ENCODE measurements at places on chromosomes 13 and 19.

DNA sequence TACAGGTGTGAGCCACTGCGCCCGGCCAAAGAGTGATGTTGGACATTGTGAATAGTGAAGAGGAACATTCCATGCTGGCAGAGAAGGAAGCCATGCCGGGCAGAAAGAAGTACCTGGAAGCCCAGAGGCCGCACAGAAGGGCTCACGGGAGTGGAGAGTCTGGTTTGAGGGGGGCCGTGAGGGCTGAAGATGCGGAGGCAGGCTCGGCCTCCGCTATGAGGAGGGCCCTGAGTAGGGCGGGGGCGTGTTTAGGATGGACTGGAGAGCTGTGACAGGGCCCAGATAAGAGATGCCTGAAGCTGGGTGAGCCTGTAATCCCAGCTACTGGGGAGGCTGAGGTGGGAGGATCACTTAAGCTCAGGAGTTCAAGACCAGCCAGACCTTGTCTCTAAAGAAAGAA is 1.6 kb downstream of the JOSD2 start:
- no peak for DNase-seq

DNA sequence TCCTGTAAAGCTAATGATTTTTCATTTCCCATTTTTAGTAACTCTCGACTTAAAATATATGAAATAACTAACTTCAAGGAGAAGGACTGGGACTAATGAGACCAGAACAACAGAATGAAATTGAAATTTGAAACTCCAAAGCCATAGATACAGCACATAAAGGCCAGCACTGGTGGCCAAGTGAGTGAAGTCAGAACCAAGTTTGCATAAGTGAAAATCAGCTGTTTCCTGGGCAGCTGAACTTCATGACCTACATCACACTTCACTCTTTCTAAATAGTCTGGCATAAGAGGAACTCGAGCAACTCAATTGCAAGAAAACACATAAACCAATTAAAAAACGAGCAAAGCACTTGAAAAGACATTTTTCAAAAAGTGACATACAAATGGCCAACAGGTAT is 84.5 kb downstream of the DCLK1 start:
- no peak for DNase-seq

GRCh38 chr13:82803341-82803740 is 1078.9 kb downstream of the SLITRK1 start:
- no peak for DNase-seq

DNA sequence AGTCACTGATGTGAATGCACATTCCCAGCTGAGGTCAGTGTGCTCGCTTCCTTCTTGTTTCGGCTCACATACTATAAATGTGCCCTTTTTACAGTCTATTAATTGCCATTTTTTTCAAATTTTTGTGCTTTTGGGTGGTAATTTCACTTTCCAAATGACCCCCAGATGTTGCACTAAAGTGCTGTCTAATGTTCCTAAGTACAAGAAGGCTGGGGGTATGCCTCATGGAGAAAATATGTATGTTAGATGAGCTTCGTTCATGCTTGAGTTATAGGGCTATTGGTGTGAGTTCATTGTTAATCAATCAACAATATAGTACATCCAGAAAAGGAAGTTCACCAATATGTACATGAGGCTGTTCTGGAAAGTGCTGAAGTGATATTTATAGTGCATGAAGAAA is 84.7 kb downstream of the KL start:
- no peak for DNase-seq

- no peak for DNase-seq
Measured at GRCh38 chr13:50444726-50445125, 398.8 kb downstream of the DLEU7 start.

DNA sequence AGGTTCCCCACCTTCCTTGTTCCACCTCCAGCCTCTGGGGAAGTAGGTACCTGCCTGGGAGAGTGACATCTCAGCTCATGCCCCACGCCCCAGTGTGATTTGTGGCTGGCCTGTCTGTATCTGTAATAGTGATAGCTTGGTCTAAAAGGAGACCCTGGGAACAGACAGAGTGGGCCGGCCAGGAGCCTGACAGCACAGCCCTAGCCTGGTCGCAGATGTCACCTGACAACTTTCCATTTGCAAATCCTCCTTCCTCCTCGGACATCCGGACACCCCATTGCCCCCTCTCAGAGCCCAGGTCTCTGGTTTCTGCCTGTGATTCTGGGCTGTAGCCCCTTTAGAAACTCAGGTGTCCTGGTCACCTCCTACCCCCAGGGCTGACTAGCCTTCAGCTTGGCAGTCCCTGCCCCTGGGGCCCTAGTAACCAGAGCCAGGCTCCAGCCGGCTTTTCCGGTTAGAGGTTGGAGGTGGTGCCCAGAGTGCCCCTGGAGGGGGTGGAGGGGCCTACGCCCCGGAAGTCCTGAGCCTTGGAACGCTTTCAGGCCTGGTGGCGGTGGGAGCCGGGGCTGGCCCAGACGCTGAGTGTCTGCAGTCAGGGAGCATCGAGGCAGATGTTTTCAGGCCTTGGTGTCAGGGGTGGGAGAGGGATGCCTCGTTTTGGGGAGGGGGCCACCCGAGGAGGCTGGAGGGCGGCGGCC is 6.5 kb downstream of the LRRC8E start:
- no peak for DNase-seq

- DNase-seq, result peak; percentile 60
Measured at GRCh38 chr19:46529622-46530451, 34.2 kb upstream of the PNMA8B start.

DNA sequence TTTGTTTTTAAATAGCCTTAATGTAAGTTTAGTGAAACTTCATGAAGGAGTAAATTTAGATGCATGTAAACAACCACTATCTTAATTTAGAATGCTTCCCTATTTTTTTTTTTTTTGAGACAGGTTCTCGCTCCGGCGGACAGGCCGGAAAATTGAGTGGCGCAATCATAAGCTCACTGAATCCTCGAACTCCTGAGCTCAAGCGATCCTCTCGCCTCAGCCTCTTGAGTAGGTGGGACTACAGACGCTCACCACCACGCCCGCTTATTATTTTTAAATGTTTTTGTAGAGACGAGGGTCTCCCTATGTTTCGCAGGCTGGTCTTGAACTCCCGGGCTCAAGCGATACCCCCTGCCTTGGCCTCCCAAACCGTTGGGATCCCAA is 1.6 kb downstream of the TEX30 start:
- no peak for DNase-seq

GRCh38 chr13:114002771-114003321 is 29.0 kb upstream of the C13orf46 start:
- DNase-seq, result no peak

DNA sequence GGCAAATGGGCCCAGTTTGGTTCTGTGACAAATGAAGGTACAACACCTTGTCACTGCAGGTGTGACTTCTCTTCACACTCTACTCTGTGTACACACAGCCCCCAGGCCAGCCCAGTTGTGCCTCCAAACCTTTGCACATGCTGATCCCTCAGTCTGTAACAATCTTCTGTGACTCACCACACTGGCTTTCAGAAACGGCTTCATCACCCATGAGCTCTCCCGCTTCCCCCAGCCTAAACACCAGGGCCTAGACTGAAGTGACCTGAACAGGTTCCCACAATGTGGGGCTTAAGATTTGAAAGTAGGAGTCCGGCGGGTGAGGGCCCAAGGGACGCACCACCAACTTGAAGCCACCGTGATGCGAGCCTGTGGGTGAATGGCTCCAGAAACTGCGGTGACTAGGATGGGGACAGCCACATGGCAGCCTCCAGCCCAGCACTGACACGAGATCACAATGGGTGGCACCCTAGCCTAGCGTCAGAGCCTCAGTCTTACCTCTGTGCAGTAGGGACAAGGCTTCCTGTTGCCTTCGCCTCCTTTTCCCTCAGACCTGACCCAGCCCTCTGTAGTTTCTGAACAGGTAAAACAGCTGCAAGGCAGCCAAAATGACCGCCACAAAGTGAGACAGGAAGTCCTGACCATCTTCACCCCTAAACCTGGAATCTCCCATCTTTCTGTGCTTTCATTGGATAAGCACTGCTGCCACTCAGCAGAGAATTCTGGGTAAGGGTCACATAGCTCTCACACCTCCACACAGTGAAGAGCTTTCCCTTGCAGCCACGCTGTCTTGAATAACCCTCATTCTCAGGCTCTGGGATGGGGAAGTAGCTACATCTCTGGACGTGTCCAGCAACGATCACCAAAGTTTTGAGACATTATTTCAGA is 34.2 kb upstream of the ZNF599 start:
- DNase-seq, result no peak

- no peak for DNase-seq
Measured at GRCh38 chr19:14433554-14434501, 722 bp downstream of the PKN1 start.

DNA sequence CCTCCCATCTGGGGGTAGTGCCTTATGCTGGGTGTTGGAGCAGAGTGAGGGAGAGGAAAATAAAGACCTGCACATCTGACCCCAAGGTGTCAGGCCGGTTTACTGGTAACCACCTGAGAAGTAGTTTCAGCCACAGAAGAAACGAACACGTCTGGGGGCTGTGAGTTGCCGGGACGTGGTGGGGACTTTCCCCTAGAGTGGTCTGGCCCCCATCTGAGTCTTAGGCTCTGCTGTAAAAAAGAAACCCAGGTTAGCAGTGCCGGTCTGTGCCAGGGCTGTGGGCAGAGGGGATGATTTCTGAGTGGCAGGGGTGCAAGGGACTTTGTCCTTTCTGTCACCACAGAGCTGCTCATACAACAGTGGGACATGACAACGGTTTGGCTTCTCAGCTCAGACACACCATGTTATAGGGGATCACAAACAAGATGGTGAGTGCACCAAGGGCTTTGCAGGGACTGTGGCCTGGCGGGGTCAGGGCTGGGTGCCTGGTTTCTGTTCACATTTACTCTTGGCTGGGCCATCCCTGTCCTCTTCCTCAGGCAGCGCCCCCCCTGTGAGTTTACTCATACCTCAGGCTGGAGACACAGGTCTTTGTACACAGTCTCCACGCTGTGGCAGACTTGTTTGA is 9.0 kb downstream of the GCDH start:
- no peak for DNase-seq

GRCh38 chr19:1289686-1290025 is 4.0 kb downstream of the EFNA2 start:
- DNase-seq, result no peak

DNA sequence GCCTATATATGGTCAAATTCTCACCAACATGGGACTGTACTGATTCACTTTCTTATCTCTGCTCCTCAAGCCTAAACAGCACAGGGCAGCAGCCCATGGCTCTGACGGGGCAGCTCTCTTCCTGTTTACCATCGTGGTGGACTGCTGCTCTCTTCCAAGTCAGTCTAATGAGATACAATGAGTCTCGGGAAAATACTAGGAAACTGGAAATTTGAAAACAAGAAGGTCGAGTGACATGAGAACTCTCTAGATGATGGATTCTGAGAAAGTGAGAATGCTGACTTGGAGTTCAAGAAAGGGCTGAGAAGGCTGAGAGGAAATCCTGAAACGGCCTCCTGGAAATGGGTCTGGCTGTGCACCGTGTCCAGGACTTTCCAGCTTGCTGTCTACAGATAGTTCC is 122.8 kb upstream of the ARGLU1 start:
- no peak for DNase-seq

- DNase-seq, result no peak
Measured at GRCh38 chr19:45263013-45263412, 11.9 kb downstream of the MARK4 start.

DNA sequence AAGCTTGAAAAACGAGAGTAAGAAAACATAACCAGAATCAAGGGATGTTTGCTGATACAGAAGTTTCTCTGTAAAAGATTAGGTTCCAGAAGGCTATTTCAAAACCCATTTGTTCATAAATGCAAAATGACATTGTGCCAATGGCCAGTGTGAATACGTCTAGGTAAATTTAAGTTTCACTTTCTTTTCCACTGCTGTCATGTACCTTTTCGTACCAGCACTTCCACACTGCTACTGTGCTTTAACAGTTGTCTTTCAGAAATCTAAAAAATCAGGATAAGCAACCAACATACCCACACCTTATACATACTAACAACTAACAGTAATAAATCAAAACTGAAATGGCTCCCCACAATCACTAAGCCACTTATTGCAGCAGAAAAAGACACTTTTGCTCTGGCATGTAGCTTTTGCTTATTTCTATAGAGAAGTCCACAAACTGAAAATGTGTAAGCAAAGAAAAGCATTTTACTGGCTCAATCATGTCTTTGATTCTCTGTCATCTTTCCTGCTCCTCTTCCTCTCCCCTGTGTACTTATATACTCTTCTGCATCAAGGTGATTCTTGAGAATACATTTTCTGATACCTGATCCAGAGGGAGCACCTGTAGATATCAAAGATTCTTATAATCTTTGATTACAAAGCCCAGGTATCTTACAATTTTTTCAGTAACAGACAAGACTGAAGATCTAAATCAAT is 34.3 kb downstream of the ELF1 start:
- DNase-seq, result no peak

DNA sequence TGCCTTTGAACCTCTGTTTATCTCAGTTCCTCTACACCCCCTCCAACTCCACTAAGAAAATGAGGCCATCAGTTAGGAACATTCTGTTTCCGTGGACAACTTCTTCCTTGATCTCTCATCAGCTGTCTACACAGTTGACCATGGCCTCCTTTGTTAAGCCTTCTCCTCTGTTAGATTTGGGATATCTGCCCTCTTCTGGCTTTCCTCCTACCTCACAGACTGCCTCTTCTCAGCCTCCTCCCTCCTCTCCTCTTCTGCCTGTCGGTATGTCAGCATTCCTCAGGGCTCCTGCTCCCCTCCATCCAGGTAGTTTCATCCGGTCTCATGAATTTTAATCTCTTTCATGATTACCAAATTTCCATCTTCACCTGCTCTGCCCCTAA is 454.9 kb downstream of the FOXO1 start:
- DNase-seq, result no peak

DNA sequence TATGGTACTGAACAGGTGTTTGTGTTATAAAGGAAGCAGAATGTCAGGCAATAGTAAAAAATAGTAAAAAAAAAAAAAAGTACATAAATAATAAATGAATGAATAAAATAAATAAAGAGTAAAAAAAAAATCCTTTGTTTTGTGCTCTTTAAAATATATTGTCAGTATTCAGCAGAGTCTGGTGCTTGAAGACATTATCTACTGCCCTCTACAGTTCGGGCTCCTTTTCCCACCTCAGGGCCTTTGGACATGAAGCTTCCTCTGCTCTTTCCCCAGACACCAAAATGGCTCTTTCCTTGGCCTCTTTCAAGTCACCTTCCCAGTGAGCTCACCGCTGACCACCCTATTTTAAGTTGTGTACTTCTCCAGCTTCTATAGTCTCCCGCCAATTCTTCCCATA is 137.5 kb downstream of the TNFRSF19 start:
- DNase-seq, result no peak
